ENCODE measurements at places on chromosomes 3 and 15. TPM values are rescaled to one million over a fixed set of nuclear protein-coding genes. Genes with fewer than 3 reads are reported as not detected.

The SENP2 gene
- 30.4 TPM for total RNA-seq

The TTLL13 gene
- total RNA-seq = 0.16 TPM

The UBXN7 gene
- total RNA-seq = 19.8 TPM

The TEX264 gene
- 54.4 TPM for total RNA-seq

The SMCO1 gene
- total RNA-seq = not detected

The LARP6 gene
- total RNA-seq = 93.6 TPM
